SK-MEL-5 (cell line): ENCODE measurements at places on chromosomes 16 and 17. TPM values are rescaled to one million over a fixed set of nuclear protein-coding genes. Genes with fewer than 3 reads are reported as not detected.

DNA sequence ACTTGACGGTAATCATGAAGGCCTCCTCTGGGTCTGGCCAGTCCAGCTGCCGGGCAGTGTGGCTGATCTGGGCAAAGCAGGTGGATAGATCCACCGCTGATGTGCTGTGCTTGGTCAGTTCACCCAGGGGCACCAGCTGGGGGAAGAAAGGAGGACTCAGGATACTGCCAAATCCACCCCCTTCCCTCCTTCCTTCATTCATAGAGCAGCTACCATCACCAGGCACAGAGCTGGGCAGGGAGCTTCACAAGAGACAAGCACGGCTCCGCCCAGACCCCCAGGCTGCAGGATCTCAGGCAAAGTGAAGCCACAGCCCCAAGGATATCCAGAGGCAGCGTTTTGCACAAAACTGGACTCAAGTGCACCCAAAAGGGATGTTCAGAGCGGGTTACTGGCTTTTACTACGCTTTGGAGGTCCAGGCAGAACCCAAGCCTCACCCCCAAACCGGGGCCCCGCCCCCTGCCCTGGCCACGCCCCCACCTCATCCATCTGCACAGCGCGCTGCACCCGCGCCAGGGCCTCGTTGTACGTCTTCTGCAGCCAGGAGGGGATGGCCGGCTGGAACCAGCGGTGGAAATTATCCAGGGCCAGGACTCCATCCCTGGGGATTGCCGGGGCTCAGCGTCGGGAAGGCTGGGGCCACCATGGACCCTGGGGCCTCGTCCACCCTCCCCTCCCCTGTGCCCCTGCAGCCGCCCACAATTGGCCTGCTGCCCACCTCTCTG is 9.1 kb downstream of the UNC13D start:
- no peak for DNase-seq

DNA sequence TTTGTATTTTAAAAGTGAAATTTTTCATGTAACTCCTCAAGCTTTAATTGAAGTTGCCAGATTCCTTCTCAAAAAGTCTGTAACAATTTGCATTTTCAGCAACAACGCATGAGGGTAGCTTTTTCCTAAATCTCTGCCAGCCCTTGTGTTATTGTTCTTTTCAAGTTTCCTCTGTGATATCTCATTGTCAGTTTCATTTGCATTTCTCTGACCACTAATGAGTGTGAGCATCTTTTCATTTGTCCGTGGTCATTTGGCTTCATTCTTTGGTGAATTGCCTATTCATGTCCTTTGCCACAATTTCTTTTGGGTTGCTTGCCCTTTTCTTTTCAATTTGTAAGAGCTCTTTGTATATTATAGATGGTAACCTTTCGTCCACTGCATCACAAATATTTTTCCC is 68.0 kb upstream of the NKD1 start:
- peak; percentile 54 for DNase-seq

DNA sequence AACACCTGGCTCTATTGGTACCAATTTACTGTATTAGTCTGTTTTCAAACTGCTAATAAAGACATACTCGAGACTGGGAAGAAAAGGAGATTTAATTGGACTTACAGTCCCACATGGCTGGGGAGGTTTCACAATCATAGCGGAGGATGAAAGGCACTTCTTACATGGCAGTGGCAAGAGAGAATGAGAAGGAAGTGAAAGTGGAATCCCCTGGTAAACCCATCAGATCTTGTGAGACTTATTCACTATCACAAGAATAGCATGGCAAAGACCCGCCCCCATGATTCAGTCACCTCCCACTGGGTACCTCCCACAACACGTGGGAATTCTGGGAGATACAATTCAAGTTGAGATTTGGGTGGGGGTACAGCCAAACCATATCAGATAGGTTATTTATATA is 22.6 kb upstream of the GOSR1 start:
- peak; percentile 50 for DNase-seq

Gene TMC5
- total RNA-seq: not detected in 2 replicates

Gene TLCD2
- total RNA-seq: 1.7 and 2.0 TPM in 2 replicates

Gene RECQL5
- total RNA-seq: 27.7 and 32.9 TPM in 2 replicates

- peak; percentile 85 for DNase-seq
Observed at GRCh38 chr17:68351395-68351794, 60.1 kb downstream of the ARSG start.

Gene ANKS3
- total RNA-seq: 7.2 and 8.7 TPM in 2 replicates

Gene CBX2
- 18.0 and 18.4 TPM in 2 replicates for total RNA-seq

DNA sequence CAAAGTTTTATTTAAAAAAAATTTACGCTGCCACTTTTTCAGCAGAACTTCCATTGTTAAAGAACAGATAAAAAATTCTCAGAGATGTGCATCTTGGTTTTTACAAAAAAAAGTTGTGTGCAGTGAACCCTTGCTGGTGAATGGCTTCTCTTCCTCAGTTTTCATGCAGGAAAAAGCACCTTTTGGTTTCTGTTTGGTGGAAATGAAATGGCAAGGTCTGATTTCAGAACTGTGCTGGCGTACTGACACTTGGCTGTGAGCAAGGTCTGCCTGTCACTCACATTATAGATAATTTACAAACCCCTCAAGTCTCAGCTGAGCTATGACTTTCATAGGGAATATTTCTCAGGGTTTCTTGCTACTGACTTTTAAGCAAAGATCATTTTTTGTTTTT is 5.7 kb upstream of the SALL1 start:
- no peak for DNase-seq

- DNase-seq: no peak
Observed at GRCh38 chr17:7130621-7131422, 16.2 kb upstream of the ASGR2 start.

GRCh38 chr17:75650874-75651273 is 16.1 kb downstream of the RECQL5 start:
- no peak for DNase-seq

DNA sequence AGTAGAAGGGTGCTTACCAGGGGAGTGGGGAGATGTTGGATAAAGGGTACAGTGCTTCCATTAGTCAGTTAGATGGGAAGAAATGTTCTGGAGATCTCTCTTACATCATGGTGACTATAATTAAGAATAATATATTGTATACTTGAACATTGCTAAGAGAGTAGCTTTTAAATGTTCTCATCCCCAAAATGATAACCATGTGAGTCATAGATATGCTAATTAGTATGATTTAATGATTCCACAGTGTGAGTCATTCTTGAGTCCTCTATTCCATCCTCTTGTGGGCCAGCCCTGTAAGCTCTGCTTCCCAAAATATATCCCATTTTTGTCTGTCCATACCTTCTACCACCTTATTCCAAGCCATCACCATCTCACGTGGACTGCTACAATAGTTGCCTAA is 80.6 kb upstream of the CDH11 start:
- DNase-seq: no peak

DNA sequence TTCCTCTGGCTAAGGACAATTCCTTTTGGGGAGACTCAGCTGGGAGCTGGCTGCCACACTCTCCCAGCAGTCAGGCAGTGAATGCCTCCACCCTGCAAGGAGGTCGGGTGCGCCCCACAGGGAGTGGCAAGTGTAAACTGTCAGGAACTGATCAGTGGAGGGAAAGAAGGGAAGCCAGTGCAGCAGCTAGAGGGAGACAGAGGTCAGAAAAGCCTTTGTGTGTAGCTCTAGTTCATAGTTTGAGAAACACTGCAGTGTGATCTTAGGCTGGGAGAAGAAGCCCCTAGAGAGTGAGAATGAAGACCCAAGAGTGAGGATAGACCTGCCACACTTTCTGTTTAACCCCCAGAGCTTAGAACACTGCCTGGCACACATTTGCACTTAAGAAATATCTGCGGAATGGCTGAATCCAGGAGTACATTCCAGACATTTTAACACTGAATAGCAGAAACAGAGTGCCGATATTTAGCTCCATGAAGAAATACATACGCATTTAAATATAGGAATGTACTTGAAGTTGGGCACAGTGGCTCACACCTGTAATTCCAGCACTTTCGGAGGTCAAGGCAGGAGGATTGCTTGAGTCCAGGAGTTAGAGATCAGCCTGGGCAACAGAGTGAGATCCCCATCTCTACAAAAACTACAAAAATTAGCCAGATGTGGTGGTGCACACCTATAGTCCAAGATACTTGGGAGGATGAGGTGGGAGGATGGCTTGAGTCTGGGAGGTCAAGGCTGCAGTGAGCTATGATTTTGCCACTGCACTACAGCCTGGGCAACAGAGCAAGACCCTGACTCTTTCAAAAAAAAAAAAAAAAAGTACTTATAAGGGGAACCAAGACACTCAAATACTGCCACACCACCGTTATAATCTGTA is 11.1 kb upstream of the SLC5A11 start:
- peak; percentile 63 for DNase-seq

GRCh38 chr17:55817397-55817709 is 66.5 kb downstream of the PCTP start:
- no peak for DNase-seq

DNA sequence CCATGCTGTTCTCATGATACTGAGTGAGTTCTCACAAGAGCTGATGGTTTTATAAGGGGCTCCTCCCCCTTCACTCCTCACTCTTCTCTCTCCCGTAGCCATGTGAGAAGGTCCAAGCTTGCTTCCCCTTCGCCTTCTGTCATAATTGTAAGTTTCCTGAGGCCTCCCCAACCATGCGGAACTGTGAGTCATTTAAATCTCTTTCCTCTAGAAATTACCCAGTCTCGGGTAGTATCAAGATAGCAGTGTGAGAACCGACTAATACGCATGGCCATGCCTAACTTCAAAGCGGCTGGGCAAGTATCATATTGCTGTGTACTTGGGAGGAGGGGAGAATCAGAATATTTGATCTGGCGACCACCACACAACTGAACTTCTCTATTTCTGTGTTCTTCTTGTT is 88.3 kb downstream of the PRKCB start:
- DNase-seq: no peak

DNA sequence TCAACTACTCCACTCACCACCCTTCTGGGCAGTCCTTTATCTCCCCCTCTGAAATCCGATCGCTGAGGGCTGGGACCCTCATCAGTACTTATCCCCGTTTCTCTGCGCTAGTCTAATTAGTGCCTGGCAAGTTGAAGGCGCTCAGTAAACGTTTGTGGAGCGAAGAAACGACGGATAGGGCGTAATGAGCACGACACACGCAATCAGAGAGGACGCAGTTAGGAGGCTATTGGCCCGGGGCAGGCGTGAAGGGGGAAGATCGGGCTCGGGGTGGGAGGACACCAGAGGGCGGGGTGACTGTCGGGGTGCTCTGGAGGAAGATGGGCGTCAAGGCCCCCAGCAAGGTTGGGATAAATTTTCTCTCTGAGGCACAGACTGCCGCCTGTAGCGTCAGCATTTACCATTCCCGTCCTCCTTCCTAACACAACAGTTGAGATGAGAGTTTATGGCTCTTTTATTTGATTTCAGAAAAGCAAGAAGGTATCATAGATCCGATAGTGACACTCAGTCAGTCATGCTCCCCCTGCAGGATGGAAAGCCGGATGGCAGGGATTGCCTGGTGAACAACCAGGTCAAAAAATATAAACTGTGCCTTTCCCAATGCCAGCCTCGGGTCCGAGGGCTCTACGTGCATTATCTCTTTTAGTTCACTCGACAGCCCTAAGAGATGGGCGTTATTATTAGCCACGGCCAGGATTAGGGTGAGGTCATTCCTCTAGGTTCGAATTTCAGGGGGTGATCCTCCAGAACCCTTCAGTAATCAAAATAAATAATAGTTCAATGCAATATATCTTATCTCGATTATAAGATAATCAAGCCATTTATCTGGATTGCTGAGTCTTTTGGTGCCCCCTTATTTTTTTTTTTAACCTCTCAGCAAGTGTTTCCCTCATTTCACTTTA is 9.5 kb upstream of the ARL4D start:
- DNase-seq: peak; percentile 83
